Osteocyte (in vitro differentiated cells): ENCODE measurements at places on chromosomes 7 and 10. TPM values are rescaled to one million over a fixed set of nuclear protein-coding genes. Genes with fewer than 3 reads are reported as not detected.
A peak's percentile ranks its signal among the peaks of the same experiment; 100 is the strongest.

DNA sequence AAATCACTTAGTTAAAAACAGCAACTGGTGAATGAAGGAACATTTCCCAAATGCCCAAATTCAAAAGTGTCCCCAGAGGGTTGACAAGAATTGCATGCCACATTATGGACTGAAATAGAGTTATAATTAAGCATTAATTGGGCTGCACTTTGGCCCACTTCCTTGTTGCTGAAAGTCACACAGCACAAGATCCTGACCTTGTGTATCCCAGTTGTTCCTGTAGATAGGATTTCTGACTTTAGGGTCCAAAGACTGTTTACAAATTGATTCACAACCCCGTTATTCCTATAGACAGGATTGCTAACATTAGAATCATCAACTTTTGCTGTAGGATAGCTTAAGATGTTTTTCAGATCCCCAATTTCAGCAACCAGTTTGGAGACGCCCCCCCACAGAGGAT is 31.5 kb upstream of the NPFFR1 start:
- no peaks in the 10 kb centered on the region for H3K36me3 ChIP-seq
- H3K27me3 ChIP-seq = no peaks in the 10 kb centered on the region
- H3K27ac ChIP-seq = no peak overlapping the region
- no peak for DNase-seq
- no peaks in the 10 kb centered on the region for H3K4me1 ChIP-seq

SCIN gene
- total RNA-seq = 1.6 and 2.5 TPM in 2 replicates

DNA sequence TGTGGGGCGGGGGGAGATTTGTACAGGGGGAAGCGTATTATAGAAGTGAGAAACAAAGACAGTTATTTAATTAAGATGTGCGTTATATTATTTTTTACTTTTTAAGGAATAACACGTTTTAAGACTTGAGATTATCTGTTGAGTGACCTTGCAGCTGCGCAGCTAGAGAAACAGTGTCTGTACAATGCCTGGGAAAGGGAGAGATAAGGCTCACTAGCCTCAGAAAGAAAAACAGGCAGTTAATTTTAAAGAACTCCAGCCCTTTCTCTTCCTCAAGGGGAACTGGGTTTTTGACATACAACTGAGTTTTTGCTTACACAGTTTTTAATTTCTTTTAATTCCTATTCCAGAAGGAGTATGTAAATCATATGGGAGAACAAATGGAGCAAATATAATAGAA is 50.7 kb downstream of the LMBR1 start:
- no peak overlapping the region for H3K4me3 ChIP-seq
- H3K4me1 ChIP-seq = peaks cover 8% of the 10 kb centered on the region

DNA sequence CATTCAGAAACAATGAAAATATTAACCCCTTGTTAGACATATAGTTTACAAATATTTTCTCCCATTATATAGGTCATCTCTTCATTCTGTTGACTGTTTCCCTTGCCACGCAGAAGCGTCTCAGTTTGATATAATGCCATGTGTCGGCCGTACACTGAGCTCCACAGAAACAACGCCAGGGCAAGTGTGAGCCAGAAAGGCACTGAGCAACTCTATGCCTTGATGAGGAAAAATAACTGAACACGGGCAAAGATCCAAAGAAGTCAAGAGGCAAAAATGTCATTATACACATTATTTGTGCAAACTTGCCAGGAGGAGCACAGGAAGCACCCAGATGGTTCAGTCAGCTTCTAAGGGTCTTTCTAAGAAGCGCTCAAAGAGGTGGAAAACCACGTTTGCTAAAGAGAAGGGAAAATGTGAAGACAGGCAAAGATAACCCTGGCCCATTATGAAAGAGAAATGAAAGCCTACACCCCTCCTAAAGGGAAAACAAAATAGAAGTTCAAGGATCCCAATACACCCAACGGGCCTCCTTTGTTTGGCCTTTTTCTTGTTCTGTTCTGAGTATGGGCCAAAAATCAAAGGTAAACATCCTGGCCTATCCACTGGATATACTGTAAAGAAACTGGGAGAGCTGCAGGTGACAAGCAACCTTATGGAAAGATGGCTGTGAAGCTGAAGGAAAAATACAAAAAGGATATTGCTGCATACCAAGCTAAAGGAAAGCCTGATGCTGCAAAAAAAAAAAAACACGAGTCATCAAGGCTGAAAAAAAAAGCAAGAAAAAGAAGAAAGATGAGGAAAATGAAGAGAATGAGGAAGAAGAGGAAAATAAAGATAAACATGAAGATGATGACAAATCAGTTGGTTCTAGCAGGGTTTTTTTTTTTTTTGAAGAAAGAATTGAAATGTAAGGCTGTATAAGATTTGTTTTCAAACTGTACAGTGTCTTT is 15.5 kb downstream of the ARHGAP12 start:
- H3K27ac ChIP-seq = peak overlapping the region; percentile 20
- H3K27me3 ChIP-seq = no peaks in the 10 kb centered on the region
- no peak overlapping the region for H3K4me3 ChIP-seq
- H3K4me1 ChIP-seq = peaks cover 20% of the 10 kb centered on the region
- H3K36me3 ChIP-seq = peaks cover 7% of the 10 kb centered on the region

BLNK gene
- not detected in 2 replicates for total RNA-seq

GPER1 gene
- total RNA-seq = 2.5 and 3.0 TPM in 2 replicates

KIF11 gene
- total RNA-seq = 9.0 and 9.2 TPM in 2 replicates

- peaks cover 18% of the 10 kb centered on the region for H3K27me3 ChIP-seq
- H3K4me3 ChIP-seq = no peak overlapping the region
- H3K36me3 ChIP-seq = no peaks in the 10 kb centered on the region
Observed at GRCh38 chr10:93180482-93180931, 106.8 kb downstream of the CYP26A1 start.

LIPN gene
- total RNA-seq = not detected in 2 replicates

DNA sequence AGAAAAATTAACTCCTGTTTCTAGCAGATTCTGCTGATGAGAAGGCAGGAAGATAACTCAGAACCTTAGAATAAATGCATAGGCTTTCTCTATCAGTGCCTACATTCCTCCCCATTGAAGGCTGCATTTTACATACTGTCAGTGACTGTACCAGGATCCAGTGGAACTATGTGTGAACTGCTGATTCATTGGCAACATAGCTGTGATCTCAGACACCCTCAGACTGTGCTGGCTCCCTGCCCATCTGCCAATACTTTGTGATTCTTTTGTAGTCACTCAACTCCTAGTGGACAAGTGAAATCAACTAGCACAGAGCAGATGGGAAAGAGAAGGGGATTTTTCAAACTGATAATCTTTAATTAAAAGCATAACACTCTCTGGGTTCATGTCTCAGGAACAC is 375.8 kb downstream of the MDFIC start:
- no peak for DNase-seq
- H3K27ac ChIP-seq = no peak overlapping the region
- H3K36me3 ChIP-seq = no peaks in the 10 kb centered on the region
- H3K4me1 ChIP-seq = peaks cover 14% of the 10 kb centered on the region
- no peaks in the 10 kb centered on the region for H3K27me3 ChIP-seq

CRPPA gene
- total RNA-seq = 2.6 and 3.3 TPM in 2 replicates

GRCh38 chr7:131819891-131820290 is 263.5 kb upstream of the PODXL start:
- no peak overlapping the region for H3K4me3 ChIP-seq
- no peak for DNase-seq
- H3K36me3 ChIP-seq = no peaks in the 10 kb centered on the region
- no peaks in the 10 kb centered on the region for H3K4me1 ChIP-seq
- no peak overlapping the region for H3K27ac ChIP-seq

GRCh38 chr10:19767876-19768275 is 48.4 kb upstream of the PLXDC2 start:
- no peak overlapping the region for H3K4me3 ChIP-seq
- peaks cover 6% of the 10 kb centered on the region for H3K4me1 ChIP-seq
- H3K27me3 ChIP-seq = peaks cover 4% of the 10 kb centered on the region
